AG04449 (cell line): ENCODE measurements at places on chromosomes 3 and 15.

- no peak for DNase-seq
Observed at GRCh38 chr3:140421884-140422283, 256.0 kb upstream of the TRIM42 start.

- no peak for DNase-seq
Observed at GRCh38 chr3:33057320-33058298, 39.3 kb downstream of the GLB1 start.

- DNase-seq, result no peak
Observed at GRCh38 chr3:103919327-103919726, 1447.4 kb upstream of the ALCAM start.

- no peak for DNase-seq
Observed at GRCh38 chr3:29708884-29709283, 428.0 kb downstream of the RBMS3 start.

- DNase-seq, result no peak
Observed at GRCh38 chr3:184751204-184752040, 39.6 kb upstream of the MAGEF1 start.

GRCh38 chr3:99119385-99119784 lies 217.9 kb upstream of the DCBLD2 start:
- DNase-seq, result no peak
